Stimulated activated CD8-positive, alpha-beta memory T cell treated with anti-CD3 and anti-CD28 coated beads, Interleukin-7, amount 100 ng/mL, for 1 hour (primary cell): ENCODE measurements at places on chromosomes 1 and 21.

DNA sequence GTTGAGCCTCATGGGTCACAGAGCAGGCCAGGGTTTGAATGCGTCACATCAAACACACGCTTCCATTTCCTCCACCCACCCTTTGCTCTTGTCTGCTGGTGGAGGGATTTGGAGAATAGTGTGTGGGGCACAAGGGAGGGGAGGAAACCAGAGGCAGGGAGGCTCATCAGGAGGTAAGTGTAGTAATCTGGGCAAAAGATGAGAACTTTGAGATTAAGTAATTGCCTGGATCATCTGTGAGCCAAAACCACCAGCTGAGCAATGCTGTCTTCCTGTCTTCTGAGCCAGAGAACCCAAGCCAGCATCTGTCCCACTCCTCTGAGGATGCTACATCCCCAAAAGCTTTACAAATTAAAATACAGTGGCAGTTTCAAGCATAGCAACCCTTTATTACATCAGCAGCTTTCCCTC, 45.2 kb downstream of the C8B start:
- no peak for DNase-seq

GRCh38 chr1:224762046-224762445, 145.9 kb downstream of the CNIH3 start:
- DNase-seq = no peak

DNA sequence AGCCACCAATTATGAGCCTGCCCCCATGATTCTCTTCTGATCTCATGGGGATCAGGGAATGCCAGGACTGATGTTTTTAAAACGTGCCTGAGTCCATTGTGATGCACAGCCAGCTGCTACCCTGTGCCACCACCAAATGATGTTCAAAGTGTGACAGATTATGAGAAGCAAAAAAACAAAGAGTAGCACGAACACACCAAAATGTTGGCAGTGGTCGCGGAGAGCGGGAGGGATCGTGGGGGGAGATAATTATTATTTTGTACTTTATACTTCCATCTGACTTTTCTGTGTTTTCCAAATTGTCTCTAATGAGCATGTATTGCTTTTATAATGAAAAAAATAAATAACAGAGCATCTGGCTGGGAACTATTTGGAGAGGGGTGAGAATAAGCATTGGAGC, 50.5 kb downstream of the EPHB2 start:
- no peak for DNase-seq

DNA sequence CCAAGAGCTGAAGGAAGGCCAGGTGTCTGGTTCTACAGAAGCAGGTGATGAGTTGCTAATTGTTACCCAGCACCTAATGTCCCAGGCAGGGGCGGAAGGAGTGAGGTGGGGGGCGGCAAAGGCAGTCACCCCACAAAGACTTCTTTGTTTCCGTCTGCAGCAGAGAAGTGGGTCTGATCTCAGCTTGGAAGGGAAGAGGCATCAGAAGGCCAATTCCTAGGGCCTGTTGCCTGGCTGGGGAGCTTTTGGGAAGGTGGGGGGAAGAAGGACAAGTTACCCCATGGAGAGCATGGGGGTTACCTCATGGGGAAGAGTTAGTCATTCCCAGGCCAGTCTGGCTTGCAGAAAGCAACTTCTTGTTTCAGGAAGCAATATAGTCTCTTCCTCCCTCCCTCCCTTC, 10.9 kb downstream of the IGSF21 start:
- DNase-seq = no peak

DNA sequence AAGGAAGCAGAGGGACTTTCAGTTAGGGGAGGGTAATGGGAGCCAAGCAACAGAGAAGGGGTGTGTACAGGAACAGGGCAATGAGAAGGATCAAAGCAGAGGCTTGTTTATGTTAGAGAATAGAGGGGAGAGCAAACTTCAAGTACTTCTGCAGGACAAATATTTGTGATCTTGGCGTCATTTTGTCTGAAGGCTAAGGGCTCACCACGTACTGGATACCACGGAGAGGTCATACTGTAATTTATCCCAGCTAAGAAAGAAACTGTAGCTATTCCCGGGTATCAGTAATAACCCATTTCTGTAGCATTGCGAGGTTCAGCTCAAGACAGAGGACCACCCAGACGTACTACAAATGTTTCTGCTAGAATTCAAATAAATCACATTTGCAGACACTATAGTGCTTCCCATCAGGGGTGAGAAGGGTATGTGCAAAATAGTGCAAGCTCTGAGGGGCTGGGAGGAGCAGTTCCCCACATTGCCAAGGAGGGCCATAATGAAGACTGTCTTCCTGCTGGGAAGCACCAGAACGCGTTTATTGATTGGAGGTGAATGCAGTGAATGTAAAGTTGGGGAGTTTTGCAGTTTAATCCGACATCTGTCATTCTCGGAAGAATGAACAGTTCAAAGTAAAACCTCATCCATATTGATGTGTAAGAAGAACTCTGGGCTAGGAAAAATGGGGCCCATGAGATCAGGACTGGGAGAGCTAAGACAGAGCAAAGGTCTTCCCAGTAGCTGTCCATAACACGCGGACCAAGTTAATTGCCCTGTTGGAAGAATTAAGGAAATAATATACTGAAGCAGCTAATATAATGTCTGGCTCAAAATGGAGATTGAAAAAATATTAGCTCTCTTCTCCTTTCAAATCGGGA, 136.9 kb downstream of the RWDD3 start:
- DNase-seq = no peak

DNA sequence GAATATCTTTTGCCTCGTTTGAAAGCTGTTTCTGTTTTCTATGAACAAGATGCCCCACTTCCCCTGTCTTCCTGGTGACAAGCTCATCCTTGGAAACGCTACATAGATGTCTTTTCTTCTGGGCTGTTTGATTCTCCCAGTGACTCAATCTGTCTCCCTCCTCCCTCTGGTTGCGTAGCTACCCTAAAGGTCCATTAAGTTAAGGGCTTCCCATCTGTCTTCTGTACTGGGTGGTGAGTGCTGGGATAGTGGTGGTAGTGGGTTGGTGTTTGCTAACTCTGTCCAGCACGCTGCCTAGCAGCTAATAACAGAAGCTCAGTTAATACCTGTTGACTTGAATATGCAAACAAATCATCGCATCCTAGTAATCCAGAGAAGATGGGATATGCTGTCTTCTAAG, 50.2 kb upstream of the GCLM start:
- DNase-seq = no peak

DNA sequence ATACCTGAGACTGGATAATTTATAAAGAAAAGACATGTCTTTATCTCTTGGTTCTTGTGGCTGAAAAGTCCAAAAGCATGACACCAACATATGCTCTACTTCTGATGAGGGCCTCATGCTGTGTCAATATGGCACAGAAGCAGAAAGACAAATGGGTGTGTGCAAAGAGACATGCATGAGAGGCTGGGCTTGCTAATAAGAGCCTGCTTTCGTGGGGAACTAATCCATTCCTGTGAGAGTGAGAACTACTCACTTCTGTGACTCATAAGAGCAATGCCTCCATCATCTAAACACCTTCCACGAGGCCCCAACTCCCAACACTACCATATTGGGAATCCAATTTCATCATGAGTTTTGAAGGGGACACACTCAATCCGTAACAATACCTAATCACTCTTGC, 340.0 kb upstream of the DUSP10 start:
- no peak for DNase-seq

- no peak for DNase-seq
These were observed 3.0 kb upstream of the SLC25A33 start for GRCh38 chr1:9536301-9536700.
